Neural progenitor cell (in vitro differentiated cells): ENCODE measurements at places on chromosomes 3 and 15. TPM values are rescaled to one million over a fixed set of nuclear protein-coding genes. Genes with fewer than 3 reads are reported as not detected.

STT3B gene
- 164 and 213 TPM in 2 replicates for total RNA-seq

AMIGO3 gene
- total RNA-seq: 2.6 TPM in 1 of 2 replicates, not detected in the other

DNA sequence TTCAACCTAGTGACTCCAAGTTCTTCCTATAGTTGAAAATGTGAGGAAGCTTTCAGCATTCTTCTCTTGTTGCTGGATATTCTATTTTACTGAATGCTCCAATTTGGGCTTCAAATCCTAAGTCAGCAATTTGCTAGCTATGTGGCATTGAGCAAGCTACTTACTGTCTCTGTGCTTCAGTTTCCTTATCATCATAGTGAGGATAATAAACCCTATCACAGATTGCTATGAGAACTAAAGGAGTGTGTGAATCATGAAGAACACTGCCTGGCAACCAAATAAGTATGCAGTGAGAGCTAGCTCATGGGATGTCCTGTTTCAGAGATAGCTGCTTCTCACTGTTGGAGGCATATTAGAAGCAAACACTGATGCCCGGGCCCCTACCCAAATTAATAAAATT lies 163.8 kb upstream of the CDIN1 start:
- no peak for DNase-seq

- no peak for DNase-seq
These were observed 11.6 kb upstream of the CILP start for GRCh38 chr15:65222891-65223290.
